ENCODE measurements at places on chromosomes 1 and 21. TPM values are rescaled to one million over a fixed set of nuclear protein-coding genes. Genes with fewer than 3 reads are reported as not detected.

RYR2 gene
- total RNA-seq, result 1.1 TPM

PIK3R3 gene
- total RNA-seq, result 17.7 TPM

FAM151A gene
- total RNA-seq, result not detected

TBX19 gene
- 0.57 TPM for total RNA-seq

FLG2 gene
- total RNA-seq, result not detected

SNAPIN gene
- 45.0 TPM for total RNA-seq

SMG5 gene
- total RNA-seq, result 61.0 TPM

SMCP gene
- not detected for total RNA-seq

MMP23B gene
- total RNA-seq, result 0.17 TPM

OR2W3 gene
- 6.7 TPM for total RNA-seq

DISP1 gene
- 7.3 TPM for total RNA-seq

NUAK2 gene
- 12.4 TPM for total RNA-seq

FCRL5 gene
- total RNA-seq, result not detected

GPR3 gene
- total RNA-seq, result 2.0 TPM

MYOM3 gene
- total RNA-seq, result 1.1 TPM

KCNN3 gene
- 16.8 TPM for total RNA-seq
